ENCODE measurements at places on chromosomes 6 and 20.

DNA sequence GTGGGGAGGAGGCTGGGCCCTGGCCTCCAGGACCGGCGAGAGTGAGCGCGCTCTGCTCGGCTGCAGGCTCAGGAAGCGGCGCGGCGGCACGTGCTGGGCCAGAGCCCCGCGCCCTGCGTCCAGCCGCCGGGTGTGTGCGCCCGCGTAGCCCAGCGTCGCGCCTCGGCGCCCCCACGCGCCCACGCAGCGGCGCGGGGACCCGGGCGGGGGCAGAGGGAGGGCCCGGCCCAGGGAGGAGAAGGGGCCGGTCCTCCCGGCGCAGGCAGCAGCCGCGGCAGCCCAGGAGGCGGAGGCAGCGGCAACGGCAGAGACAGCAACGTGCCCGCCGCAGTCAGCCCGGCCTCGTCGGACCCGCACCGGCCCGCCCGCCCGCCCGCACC is at the start of gene EYA2:
Gene EYA2, plus strand, starts transcription at position 265 of the 380 bp plus-strand sequence. CDS start 95,168 bp downstream, outside the sequence.
- no peak for DNase-seq

DNA sequence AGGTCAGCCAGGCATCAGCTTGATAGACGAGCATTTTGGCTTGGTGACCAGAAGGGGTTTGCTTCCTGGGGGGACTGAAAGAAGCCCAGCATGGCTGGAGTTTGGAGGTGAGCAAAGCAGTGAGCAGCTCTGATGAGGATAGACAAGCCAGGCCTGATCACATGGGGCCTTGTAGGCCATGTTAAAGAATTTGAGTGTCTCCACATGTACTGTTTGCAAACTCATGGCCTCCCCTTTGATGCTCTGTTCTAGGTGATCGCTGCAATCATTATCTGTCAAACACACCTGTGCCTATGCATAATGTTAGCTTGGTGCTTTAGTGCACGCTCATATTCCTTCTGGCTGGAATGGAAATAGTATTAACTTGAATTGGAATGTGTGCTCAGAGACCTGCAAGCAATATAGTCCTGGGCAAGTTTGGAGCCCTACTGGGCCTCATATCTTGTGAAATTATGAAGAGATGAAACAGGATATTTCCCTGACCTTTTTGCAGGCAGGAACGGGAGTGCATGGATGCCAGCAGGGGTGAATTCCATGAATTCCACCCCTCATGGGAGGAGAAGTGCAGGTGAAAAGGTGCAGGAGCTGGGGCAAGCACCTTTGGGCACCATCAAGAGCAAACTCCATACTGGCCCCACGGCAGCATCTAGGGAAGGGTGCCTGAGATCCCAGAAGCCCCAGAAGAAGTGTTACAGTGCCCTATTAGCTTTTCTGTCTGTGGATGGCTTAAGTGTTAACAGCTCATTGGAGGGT is 480.5 kb downstream of the EPM2A start:
- no peak for DNase-seq

DNA sequence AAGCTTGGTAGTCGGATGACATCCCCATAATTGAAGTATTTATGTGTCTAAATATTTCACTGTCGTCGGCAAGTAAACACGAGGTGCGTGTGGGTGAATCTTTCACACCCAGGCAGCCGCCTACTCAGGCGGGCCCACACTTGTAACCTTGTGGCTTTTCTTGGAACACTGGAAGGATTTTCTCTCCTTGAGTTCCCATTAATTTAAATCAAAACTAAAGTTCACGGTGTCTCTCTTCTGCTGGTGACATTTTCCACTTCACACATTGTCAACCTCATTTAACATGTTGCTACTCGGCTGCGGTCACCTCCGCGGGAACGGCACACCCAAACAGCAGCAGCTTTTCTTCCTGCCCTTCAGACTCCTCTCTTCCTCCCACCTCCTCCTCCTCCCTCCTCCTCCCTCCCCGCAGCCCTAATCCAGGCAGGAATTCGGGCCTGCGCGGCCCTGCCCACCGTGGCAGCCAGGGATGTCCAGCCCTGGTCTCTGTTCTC is 336.6 kb downstream of the QKI start:
- no peak for DNase-seq

- DNase-seq = no peak
Observed at GRCh38 chr6:3428247-3428646, 28.6 kb downstream of the SLC22A23 start.

DNA sequence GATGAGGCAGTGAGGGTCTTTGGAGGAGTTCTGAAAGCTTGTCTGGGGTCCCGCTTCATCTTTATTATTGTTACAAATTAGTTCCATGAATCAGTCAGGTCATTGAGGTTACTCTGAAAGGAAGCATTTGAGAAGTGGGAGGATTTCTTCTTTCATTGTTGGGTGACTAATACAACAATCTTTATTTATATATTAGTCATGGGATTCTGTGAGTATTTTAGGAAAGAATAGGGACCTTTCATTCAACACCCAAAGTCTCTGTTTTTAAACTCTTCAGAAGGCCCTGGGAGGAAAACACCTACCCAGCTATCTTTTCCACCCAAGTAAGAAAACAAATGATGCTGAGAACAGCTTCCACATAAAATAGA is 98.3 kb downstream of the SOD2 start:
- no peak for DNase-seq

DNA sequence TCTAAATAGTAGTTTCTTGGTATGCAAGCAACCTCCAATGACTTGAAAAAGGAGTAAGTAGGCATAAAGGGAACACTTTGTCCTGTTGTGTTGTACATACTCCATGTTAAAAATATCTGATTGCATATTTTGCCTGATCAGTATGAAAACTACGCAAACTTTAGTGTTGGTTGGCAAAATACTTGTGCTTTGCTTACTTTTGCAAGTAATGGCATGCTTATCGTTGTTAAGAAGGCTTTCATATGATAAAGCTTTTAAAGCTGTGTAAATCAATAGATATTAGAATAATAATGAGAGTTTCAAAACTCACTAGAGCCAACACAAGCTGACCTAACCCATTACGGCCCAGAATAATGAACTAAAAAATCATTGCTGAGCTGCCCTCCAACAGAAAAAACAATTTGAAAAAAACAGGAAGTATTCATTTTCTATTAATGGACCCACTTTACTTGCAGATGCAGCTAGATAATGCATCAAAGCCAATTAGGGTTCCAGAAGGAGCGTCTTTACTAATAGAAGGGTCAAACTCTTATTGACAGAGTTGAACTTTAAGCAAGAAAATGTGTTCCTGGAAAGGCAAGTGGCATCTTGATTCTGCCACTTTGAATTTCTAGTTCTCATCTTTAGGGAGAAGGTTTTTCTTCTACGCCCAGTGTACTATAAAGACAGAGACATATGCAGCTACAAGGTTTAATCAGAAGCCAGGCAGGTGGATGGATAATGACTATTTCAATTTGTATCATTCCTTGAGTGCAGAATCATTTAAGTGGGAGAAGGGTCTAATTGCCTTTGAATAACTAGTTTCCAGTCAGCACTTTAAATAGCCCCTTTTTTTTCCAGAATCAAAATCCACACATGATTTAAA is 82.2 kb downstream of the SNAP25 start:
- no peak for DNase-seq

- DNase-seq = no peak
Observed at GRCh38 chr20:8400486-8400885, 268.4 kb downstream of the PLCB1 start.

- DNase-seq = no peak
Observed at GRCh38 chr6:2476376-2476775, 231.0 kb upstream of the GMDS start.

GRCh38 chr20:61628901-61629601 is 377.0 kb downstream of the CDH4 start:
- no peak for DNase-seq

DNA sequence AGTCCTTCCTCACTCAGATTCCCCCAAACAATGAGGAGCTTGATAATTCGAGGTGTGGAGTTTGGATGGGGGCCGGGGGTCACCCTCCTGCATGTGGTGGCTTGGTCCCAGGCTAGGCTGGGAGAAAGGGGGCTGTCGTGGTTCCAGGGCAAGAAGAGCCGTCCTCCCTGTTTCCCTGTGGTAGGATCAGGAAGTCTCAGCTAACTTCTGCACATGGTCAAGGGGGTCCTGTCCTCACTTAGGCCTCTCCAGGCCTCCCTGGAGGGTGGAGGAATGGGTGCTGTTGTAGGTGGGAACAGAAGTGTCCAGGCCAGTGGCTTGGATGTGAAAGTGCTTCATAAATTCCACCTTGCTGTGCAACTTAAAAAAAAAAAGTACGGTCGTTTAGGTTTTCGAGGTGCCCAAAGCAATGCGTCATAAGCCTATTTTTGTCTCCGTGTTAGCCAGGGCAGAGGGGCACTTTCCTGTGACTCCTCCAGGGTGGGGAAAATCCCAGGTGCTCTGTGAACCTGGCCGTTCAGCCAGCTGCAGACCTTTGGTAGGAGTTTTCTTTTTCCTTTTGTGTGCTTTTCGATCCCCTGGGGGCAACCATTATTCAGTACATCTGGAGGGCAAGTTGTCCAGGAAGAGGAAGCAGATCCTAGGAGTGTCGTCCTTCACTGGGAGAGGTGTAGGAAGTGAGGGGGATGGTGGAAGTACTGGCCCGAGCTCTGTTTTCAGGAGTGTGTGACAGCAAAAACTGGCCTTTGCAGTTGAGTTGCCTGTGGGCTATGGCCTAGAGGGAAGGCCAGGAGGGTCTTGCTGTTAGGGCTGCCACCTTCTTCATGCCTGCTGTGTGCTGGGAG is 9.6 kb downstream of the IGF2R start:
- DNase-seq = no peak

DNA sequence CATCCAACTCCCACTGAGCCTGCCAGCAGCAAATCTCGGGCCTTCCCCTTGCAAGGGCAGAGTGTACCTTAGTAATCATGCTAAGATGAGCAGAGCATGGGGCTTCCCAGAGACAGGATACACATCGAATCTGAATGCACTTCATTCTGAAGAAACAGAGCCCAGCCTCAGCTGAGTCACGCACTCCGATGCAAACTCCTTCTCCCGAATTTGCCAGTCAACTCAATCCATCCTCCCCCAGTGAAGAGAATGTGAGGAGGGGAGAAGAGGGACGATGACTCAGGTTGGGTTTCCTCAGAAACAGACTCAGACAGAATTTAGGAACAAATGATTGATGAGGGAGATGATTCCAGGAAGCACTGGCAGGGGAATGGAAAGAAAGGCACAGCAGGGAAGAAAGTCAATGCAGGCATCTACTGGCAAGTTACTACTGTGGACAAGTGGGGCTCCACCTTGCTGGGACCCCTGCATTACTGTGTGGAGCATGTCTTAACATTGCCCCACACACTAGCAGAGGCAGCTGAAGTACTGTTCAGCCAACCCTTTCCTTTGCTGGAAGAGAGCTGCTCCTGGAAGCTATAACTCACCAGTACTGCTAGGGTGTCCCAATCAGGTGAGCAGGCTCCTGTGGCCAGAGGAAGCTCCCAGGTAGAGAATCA is 251.6 kb downstream of the ADGB start:
- no peak for DNase-seq

DNA sequence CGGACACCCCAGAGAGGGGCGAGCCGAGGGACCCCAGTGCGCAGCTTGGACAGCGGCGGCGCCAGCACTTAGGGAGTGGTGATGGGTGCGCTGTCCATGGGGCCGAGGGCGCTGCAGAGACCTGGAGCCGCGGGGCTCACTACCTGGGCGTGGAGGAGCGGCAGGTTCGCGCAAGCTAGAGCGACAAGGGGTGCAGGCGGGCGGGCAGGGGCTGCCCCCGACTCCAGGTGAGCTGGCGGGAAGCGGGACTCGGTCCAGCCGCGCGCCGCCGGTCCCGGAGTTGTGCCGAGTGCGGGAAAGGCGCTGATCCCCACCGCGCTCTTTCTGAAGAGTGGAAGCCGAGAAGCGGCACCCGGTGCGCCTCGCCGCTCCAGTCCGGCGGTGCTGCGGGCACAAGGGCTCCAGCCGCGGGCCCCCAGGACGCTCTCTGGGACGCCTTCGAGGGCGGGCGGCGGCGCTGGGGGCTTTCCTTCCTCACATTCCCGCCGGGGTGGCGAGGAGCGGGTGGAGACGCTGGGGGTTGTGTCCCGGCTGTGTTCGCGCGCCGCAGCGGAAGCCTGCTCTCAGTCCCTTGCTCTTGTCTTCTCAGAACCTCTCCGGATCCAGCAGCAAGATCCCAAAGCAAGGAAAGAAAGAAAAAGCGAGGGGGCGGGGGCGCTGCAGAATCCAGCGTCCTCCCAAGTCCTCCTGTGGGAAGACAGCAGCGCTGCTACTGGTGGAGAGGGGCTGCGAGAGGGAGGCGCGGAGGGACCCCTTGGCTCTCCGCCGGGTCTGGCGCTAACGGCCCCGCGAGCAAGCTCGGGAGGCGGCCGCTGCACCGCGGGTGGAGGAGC is at the start of gene B3GAT2:
Gene B3GAT2, minus strand, starts transcription at position 610 of the 833 bp plus-strand sequence. CDS start 631 bp downstream, outside the sequence.
- no peak for DNase-seq

DNA sequence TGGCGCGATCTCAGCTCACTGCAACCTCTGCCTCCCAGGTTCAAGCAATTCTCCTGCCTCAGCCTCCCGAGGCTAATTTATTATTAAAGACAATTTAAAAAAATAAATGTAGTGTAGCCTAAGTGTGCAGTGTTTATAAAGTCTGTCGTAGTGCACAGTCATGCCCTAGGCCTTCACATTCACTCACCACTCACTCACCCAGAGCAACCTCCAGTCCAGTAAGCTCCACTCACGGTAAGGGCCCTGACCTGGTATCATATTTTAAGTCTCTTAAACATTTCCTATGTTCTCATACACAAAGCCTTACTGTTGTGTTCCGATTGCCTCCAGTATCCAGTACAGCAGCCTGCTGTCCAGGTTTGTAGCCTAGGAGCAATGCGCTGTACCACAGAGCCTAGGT is 168.2 kb upstream of the FOXQ1 start:
- DNase-seq = no peak

DNA sequence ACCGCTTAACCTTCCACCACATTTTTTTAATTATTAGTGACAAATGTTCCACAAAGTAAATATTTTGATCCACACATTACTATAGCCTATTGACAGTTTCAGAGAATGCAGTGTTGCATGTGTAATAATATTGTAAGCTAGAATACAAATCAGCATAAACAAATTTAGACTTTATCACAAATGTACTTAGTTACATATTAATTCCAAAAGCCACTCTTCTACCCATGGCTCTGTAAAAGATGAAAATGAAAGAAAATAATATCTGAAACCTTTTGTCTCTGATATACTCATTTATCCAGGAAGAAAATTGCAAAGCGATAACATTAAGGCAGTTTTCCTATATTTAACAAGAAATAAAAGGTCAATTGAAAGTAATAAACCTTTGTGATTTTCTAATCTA is 954.0 kb upstream of the MAN1A1 start:
- no peak for DNase-seq

DNA sequence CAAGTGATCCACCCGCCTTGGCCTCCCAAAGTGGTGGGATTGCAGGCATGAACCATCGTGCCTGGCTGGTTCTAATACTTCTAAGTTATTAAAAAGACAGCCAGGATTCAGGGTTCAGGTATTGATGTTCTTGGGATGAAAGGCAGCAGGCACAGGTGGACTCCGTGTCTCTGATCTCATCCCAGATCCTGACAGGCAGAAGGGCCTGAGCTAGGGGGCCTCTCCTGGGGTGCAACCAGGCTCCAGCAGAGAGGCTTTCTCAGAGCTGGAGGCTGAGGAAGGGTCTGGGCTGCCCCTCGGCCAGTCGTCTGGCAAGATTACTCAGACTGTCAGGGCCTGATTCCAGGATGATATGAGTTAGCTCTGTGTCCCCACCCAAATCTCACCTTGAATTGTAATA is 106.3 kb downstream of the SCML4 start:
- no peak for DNase-seq

Data from stimulated activated CD8-positive, alpha-beta memory T cell treated with anti-CD3 and anti-CD28 coated beads, Interleukin-7, amount 100 ng/mL, for 1 hour (primary cell).